ENCODE measurements at places on chromosomes 1 and 21. TPM values are rescaled to one million over a fixed set of nuclear protein-coding genes. Genes with fewer than 3 reads are reported as not detected.
A peak's percentile ranks its signal among the peaks of the same experiment; 100 is the strongest.

DNA sequence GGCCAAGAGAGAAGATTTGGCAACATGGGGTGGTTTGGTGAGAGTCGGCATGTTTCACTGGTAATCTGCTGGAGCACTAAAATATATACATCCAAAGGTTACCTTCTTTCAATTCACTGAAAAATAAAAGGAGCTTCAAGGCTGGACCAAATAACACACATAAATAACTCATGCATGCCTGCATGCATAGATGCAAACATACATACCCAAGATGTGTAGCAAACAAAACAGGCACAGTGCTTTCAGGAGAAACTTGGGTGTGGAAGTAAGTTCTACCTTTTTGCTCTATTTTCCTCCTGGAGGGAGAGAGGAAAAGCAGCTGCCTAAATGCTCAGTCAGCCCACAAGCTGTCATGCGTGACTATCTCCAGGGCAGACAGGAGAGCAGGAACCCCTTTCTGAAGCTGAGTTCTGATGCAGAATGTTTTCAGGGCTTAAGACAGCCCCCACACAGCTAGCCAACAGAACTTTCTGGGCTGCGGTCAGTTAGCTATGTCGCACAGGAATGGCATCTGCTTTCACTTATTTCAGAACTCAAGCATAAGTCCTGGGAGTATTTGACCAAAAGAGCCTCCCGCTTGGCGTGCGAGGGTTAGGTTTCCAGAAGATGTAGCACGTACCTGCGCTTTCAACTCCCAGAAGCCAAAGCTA lies 166.2 kb downstream of the TOMM20 start:
- no peak for DNase-seq

- peak; percentile 22 for DNase-seq
Measured at GRCh38 chr1:234585330-234586055, 24.5 kb downstream of the IRF2BP2 start.

CNKSR1 gene
- total RNA-seq: 1.8 TPM

GRCh38 chr21:45352621-45353139 lies 52.3 kb upstream of the COL18A1 start:
- DNase-seq: no peak

- DNase-seq: peak; percentile 15
Measured at GRCh38 chr1:5640845-5641244, 351.4 kb downstream of the NPHP4 start.

- peak; percentile 45 for DNase-seq
Measured at GRCh38 chr1:92484472-92485380, 2.0 kb downstream of the GFI1 start.

- DNase-seq: no peak
Measured at GRCh38 chr21:41435706-41436105, 9.7 kb downstream of the MX1 start.

GRCh38 chr1:184635347-184635979 lies 119.2 kb downstream of the EDEM3 start:
- no peak for DNase-seq

MSH4 gene
- total RNA-seq: 0.59 TPM

- DNase-seq: no peak
Measured at GRCh38 chr1:62612770-62613169, 15.4 kb downstream of the ANGPTL3 start.

HES2 gene
- total RNA-seq: not detected

FBLIM1 gene
- 38.9 TPM for total RNA-seq

- no peak for DNase-seq
Measured at GRCh38 chr1:206766251-206766856, 4.2 kb upstream of the IL19 start.

SLC27A3 gene
- total RNA-seq: 5.0 TPM

DNA sequence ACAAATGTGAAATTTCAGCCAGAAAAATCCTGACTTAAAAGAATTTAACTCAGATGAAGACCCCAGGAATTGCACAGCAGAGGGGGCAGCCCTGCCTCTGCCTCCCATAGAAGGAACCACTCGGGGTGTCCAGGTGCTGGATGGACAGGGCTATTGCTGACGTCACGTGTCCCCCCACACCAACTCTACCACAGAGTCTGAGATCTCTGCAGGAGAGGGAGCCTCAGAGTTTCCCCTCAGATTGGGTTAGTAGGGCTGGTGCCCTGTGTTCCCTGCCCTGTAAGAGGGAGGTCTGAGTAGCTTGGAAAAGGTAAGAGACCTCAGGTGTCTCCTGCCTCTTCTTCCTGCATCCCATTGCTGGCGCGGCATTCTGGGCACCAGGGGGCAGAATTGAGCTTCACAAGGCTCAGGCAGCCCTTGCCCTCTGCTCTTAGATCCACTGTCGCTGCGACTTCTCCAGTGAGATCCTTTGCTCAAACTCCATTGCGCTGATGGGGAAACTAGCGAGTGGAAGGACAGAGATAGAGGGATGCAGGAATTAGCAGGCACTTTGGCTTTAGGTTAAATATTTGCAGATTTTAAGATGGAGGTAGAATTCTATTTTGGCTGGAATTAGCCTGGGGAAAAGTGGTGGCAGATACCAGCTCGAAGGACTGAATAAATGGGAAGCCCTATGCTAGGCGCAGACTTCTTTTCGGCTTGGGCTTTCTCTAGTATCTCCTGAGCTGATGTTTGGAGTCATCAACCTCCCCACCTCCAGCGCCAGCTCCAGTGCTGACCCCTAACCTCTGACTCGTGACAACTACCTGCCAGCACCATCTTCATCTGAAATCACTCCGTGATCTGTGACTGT lies 42.8 kb upstream of the DMBX1 start:
- DNase-seq: peak; percentile 85

GRCh38 chr1:171256940-171257606 lies 8.8 kb downstream of the FMO1 start:
- peak; percentile 39 for DNase-seq

DNA sequence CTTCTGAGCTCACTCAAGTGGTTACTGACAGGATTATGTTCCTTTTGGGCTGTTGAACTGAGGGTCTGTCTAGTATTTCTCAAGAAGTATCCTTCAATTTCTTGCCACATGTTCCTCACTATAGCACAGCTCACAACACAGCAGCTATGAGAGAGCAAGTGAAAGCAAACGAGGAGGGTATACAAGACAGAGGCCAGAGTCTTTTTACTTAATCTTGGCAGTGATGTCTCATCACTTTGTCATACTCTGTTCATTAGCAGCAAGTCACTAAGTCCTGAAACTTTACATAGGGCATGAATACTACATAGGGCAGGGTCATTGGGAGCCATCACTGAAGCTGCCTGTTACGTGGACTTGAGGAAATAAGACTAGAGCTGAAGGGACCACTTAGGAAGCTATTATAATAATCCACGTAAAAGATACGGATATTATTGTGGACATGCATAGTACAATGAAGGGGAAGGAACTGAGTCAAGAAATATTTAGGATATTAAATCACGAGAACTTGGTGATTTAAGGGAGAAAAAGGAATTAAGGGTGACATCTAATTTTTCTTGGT lies 63.7 kb downstream of the SLC30A7 start:
- DNase-seq: no peak

GRCh38 chr1:109873278-109874175 lies 37.1 kb upstream of the CSF1 start:
- no peak for DNase-seq

PHTF1 gene
- 59.2 TPM for total RNA-seq

DNA sequence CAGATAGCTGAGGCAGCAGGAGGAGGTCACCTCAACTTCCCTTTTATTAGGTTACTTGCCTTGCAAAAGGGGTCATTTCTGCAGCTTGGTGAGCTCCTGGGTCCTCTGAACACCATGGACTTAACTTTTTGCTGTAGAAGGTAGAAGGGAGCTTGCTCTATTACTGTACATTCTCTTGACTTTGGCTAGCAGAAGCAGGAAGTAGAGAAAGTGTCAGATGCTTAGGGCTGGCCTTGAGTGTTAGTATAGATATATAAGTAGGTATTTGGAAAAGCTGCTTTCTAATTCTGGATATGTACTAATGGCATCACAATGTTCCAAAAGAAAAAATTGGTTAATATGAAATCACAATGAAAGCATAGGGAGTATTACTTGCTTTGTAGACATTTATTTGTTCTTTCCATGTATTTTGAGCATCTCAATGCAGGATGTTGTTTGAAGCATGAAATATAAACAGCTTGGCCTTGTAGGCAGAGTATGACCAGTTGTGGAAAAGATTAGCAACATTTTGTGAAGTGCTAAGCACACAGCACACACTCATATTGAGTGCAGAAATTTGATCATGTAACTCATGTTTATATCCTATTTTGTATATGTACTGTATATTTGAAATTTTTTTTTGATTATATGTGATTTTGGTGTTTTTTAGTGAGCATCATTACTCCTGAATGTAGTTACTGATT lies 108.8 kb downstream of the DYRK1A start:
- DNase-seq: no peak

DNA sequence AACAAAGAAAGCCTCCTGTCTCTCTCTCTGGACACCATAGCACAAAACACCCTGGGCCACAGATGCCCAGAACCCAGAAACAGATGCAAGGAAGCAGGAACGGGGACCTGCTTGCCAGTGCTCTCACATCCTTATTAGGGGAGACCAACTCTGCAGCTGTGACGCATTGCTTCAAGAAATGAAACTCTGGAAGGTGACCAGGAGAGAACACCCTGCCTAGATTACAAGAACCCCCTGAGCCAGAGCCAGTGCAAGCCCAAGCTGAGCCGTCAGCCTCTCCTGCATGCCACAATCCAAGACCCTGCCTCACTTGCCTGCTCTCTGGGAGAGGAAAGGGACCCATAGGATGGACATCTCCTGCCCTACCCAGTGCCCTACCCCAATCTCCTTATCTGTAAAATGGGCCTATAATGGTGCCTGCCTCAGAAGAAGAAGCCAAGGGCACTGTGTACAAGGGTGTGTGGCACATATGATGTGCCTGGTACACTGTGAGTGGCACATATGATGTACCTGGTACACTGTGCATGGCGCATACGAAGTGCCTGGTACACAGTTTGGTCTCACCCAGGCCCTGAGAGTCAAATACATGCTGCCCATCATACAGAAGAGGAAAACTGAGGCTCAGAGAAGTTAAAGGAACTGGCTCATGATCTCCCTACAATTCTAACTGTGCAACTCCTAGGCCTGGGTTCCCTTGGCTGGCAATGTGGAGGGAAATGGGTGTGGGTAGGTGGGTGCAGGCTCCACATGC lies 16.8 kb upstream of the FAM131C start:
- DNase-seq: no peak

- no peak for DNase-seq
Measured at GRCh38 chr1:66938613-66939012, 13.8 kb downstream of the MIER1 start.

ANGPTL7 gene
- total RNA-seq: not detected

- no peak for DNase-seq
Measured at GRCh38 chr1:40984066-40984465, 4.6 kb downstream of the CTPS1 start.

DNA sequence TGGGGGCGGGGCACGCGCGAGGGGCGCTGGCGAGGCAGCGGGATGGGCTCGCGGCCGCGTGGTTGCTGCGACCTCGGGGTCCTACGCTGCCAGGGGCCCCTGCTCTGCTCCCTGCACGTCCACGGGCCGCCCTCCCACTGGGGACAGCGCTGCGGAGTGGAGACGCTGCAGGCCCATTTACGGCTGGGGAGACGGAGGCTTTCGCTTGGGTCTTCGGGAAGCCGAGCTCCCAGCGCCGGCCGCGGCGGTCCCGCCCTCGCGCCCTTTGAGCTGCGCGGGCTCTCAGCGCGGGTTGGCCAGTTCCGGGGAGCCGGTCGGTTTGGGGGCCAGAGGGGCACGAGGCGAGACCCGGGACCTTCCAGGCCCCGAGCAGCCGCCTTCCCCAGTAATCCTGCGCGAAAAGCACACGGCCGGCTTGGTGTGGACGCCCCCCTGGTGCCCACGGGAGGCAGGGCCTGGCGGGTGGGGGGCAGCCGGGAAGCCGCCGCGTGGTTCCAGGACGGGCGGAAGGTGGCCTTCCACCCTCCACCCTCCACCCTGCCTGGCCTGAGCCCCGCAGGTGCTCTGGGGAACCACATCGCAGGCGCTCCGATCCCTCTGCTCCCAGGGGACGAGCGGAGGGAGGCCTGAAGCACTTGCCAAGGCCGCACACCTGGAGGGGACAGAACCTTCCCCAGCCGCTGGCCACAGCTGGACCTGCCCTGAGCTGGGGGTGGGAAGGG lies 570 bp upstream of the PEX10 start:
- DNase-seq: no peak

DNA sequence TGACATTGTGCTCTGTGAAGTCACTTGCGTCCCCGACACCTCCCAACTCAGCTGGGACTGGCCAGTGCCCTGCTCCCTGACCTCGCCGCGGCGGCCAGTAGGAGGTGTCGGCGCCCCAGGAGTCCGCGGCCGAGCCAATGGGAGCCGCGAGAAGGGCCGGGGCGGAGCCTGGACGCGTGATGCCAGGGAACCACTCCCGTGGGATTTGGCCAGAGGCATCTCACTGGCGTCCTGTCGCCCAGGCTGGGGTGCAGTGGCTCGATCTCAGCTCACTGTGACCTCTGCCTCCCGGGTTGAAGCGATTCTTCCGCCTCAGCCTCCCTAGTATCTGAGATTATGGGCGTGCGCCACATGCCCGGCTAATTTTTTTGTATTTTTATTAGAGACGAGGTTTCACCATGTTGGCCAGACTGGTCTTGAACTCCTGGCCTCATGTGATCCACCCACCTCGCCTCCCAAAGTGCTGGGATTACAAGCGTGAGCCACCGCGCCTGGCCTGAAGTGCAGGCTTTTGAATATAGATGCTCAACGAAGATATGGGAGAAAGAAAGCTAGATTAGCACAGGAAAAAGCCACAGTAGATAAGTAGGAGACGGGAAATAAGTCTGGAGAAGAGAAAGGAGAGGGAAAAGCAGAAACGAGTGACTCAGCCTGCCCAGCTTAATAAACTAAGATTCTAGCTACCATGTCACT lies 38.0 kb downstream of the ZBTB8OS start:
- DNase-seq: peak; percentile 88

DNA sequence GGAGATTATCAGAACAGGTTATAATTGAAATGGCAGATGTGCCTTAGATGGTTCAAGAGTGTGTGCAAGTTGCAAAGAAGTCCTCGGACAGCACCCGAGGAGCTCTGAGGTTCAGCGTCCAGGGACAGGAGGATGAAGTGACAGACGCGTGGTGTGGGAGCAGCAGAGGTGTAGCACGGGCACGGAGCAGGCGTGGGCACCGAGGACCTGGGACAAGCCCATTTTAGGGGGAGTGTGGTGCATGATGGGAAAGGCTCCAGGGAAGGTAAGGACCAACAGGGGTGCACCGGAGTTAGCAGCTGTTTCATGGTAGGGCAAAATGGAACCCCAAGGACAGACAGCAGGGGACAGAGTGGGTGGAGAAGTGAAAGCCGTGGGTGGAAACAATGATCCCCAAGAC lies 56.3 kb upstream of the BACE2 start:
- DNase-seq: no peak

GRCh38 chr1:153882296-153882912 lies 40.4 kb downstream of the GATAD2B start:
- DNase-seq: no peak

- DNase-seq: no peak
Measured at GRCh38 chr1:153358691-153358975, 979 bp downstream of the S100A9 start.

SPRR2E gene
- not detected for total RNA-seq

USH2A gene
- total RNA-seq: not detected
